ENCODE measurements at places on chromosomes 5 and 9.

- DNase-seq, result no peak
These were observed 125.2 kb downstream of the ZNF354C start for GRCh38 chr5:179185256-179185940.

DNA sequence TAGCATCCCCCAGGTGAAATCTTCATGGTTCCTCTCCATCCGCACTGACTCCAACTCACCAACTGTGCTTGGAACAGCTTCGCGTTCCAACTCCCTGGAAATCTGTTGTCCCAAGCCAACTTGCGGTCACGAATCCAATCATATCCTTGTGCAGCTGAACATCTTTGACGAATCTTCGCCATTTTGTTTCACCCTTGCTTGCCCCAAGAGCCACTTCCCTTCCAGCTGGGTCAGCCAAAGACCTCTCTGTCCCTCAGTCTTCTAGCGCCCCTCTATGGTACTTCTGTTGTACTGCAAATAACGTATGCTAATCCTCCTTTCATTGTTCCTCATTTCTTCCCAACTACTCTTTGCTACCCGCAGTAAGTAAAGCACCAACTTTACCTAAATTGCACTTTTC lies 61.0 kb upstream of the TARS1 start:
- no peak for DNase-seq

DNA sequence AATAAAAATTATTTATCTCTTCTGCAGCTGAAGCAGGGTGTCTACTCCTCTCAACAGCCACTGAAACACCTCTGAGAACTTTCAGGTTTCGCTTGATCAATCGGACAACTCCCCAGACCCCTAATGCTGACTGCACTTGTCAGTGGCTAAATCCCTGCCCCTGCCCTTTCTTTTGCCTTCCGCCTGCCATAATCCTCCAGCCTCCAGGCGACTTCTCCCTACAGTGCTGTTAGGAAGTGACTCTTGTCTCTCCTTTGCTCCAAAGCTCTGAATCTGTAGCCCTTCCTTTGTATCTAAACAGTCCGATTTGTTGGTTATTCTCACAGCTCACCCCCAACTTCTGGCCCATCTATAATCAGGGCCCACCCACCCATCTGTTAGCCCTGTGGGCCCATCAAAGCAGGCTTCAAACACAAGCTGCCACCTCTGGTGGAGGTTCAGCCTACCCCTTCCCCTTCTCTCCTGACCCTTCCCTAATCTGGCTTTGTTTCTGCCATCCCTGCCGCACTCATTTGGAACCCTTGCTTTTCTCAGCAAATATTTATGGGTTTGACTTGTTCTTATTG lies 53.7 kb upstream of the IFNK start:
- no peak for DNase-seq

- no peak for DNase-seq
These were observed 32.1 kb downstream of the USP20 start for GRCh38 chr9:129867136-129868022.

DNA sequence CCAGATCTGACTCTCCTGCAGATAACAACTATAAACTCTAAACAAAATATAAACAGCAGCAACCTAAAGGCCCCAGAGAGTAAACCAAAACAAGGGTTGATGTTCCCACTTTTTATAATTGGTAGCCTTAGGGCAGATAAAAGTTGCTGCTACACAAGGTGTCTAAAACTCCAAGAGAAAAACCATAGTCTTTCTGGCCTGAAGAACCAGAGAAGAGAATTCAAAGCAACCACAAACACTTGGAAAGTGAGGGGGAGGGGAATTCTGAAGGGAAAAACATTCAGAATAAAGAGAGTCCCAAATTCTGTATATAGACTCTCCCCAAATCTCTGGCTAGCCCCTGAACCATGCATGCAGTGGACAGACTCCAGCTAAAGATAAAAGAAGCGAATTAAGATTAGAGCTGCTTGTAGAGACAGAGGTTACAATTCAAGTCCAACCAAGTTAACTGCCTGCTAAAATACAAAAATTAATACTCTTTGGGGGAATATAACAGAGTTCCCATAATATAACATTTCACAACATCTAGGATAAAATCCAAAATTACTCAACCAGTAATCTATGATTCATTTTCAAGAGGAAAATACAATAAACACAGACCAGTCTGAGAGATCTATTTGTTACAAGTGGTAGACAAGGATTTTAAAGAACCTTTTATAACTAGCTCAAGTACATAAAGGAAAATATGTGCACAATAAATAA lies 37.5 kb upstream of the RGMB start:
- no peak for DNase-seq

DNA sequence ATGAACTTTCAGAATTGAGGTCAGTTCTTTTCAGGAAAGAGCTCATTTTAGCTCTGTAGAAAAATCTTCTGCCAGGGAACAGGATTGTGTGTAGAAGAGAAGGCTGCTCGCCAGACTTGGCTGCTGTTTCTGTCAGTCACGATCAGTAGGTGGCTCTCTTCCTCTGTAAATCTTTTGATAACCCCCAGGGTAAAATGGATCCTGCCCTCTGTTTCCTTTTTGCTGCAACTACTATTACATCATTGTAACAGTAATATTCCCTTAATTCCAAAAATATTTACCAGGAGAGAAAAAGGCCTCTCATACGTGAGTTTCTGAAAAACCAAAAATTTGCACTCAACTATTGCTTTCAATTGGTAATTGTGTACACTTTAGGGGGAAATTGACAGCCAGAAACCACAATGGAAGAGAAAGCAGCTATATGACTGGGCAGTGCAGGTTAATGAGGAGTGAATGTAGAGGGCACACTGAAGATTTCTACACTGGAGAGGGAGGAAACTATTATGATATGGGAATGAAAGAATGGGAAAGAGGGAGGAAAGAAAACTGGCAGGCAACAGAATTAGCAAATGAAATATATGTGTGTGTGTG lies 12.3 kb downstream of the IFNA21 start:
- DNase-seq, result no peak

- DNase-seq, result no peak
These were observed 57.2 kb downstream of the MLANA start for GRCh38 chr9:5947912-5948311.

- DNase-seq, result no peak
These were observed 2.2 kb downstream of the FAM78A start for GRCh38 chr9:131273856-131274673.

GRCh38 chr5:145619806-145620310 lies 215.3 kb downstream of the PRELID2 start:
- no peak for DNase-seq

DNA sequence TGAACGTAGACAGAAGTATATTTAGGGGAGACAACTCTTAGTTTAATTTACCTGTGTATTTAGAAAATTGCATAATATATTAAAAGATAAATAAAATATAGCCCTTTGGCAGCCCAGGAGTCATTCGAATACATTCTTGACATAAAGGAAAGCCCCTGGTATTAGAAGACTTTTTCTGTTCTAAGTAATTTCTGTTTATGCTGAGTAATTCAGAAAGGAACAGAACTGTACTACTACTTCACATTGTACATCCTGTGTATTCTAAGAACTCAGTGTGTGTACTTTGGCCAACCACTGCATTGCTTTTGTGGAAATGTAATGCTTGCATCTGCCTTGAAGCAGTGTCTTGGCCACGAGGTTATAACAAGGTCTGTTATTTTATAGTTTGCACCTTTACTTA lies 136.4 kb downstream of the KDM4C start:
- no peak for DNase-seq

- DNase-seq, result no peak
These were observed 65.7 kb upstream of the BASP1 start for GRCh38 chr5:17151686-17152085.

DNA sequence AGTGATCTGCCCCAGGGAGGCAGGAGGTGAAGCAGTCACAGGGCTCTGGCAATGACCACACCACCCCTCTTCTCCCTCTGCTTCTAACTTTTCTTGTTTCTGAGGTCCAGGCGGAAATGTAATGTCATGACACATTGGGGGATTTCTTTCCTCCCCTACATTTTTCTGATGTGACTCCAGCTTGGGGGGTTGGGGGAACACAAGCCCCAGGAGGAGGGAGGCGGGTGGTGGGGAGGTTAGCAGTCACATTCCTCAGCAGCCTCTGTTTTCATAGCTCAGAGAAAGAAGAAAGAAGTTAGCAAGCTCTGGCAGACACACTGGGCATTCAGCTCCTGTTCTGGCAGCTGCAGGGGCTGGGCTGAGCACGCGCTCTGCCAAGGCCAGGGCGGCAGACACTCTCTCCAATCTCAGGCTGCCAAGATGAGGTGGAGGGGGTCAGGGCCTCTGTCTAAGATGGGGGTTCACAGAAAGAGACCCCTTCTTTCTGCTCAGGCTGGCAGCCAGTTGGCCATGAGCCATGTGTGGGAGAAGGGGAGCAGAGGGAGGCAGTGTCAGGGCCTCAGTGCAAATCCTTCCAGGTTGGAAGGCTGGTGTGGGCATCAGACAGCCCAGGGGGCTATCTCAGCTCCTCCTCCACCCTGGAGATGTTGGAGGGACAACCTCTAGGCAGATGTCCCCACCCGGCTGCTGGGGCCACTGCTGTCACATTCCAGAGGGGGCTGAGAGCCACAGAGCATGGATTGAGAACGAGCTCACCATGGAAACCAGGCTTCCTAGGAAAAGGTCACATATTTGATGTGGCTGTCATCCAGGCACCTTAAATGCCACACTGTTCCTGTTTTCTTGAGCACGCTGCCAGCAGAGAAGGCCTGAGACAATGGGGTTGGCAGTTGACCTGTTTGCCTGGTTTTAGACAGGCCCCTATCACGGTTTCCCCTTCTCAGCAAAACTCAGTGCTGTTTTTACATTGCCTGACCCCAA lies 20.1 kb upstream of the PFDN1 start:
- no peak for DNase-seq

Data from activated CD8-positive, alpha-beta memory T cell treated with anti-CD3 and anti-CD28 coated beads for 4 hours (primary cell).